ENCODE measurements at places on chromosomes 7 and 10.

GRCh38 chr10:97185326-97186058 is at the start of gene SLIT1:
Gene SLIT1 (minus strand): TSS chr10:97185959. CDS start chr10:97185674, 285 bp downstream.
- DNase-seq: no peak

GRCh38 chr10:106086391-106086790 is 1078.1 kb downstream of the SORCS1 start:
- DNase-seq: no peak

DNA sequence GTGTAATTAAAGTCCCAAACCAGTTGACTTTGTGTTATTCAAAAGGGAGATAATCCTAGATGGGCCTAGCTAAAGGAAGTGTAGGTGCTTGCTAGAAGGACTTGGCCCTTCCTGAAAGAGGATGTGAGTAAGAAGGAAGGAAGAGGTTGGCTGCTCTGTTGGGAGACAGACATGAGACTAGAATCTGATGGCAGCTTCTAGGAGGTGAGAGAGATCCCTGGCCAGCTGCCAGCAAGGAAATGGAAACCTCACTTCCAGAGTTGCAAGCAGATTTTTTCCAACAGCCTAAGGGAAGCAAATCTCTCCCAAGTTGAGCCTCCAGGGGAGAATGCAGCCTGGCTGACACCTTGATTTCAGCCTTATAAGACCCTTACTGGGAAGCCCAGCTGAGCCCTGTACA is 368.4 kb upstream of the ZMIZ1 start:
- DNase-seq: no peak

DNA sequence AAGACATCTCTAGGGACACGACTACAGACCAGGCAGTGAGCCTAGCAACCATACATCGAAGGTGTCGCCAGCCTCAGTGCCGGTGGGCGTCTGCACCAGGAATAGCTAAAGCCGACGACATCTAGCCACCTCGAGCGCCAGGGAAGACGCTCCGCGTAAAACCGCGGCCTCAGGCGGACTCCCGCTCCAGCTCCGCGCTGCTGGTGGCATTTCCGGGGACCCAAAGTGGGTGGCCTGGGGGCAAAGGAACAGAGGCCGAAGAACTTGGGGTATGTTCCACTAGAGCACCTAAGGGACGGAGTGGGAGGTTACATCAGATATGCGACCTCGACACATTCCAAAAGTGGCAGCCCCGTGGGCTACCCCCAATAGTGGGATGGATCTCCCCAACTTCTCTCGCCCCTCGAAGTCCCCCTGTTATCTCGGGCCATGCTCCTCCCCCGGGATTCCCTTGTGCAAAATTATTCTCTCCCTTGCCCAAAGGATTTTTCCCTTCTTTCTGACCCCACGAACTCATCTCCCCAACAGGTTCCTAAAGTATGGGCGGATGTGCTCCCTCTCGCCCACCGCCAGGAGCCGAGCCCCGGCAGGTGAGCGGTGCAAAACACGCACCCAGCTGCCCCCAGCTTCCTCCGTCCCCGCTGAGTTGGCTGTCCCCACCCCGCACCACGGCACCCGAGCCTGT is 1.2 kb downstream of the KCNMA1 start:
- no peak for DNase-seq

DNA sequence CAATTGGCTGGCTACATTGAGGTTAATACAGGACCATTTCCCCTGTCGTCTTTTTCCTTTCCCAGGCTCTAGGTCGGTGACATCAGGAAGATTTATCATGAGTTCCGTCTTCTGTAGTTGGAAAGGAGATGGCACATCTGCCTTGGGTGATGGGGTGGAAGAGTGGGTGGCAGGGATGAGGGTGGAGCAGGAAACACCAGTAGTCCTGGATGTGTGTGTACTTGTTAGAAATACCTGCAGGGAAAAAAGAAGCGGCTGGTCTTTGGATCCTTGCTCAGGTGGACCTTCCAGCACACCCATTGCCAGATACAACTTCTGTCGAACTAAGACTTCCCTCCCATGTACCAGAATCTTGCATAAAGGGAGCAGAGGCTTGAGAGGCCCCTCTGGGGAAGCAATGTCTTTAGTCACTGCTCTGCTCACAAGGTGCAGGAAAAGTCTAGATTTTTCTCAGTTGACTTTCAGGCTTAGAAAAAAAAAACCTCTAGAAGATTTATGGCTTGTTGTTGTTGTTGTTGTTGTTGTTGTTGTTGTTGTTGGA is 516.8 kb upstream of the GALNT17 start:
- no peak for DNase-seq

GRCh38 chr10:112382515-112383235 is 8.8 kb downstream of the ACSL5 start:
- DNase-seq: no peak

DNA sequence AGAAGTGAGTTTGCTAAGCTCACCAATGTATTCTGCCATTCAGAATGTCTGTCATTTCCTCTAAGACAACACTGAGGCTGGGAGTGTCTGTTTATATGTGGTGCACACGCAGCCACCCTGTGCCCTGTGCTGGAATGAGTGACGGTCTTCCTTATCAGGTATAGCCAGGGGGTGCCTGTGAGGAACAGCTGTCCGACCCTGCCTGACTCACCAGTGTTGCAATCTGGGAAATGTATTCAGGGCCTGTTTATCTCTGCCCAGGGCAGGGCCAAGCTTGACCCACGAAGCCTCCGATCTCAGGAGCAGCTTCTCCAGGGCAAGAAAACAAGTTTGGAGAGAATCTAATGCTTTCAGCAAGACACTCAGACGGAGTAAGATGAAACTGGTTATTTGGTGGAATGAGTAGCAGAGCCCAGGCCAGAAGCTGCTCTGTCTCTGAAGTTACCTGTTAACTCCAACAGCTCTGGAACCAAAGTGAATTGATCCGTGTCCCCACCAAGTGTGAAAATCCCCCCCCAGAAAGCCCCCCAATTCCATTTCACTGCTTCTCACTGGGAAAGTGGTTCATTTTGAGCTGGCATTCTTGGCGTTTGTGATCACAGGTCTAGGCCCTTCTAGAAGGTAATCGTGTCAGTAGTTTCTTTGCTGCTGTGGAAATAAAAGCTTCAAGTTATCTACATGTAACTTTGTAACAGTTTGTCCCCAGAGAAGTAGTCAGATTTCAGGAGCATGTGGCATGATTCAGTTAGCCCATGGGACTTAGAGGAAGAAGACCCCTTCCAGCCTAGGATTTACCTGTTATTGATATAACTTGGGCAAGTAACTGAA is 6.1 kb upstream of the UBE2H start:
- peak; percentile 55 for DNase-seq

- DNase-seq: no peak
Observed at GRCh38 chr10:27820637-27821036, 75.0 kb upstream of the MKX start.

DNA sequence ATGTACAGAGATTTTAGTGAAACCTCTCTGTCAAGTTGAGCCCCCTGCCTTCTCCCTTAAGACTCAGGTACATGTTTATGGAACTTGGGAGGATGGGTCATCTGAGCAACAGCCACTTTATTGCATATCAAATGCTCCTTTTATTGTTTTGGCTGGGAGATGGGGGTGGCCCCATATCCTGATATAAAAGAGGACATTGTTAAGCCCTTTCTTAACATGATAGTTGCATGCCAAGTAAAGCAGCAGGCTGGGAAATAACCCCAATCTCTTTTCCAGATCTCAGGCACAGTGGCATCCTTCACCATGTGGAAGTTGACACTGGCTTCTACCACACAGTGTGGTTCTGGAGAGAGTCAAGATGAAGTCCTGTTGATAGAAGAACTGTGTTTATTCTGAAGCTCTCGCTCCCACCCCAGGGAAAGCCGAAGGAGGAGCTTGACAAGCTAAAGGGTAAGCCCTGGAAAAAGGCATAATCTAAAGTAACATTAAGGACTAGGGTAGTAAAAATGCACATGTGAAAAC is 746.7 kb downstream of the SUGCT start:
- DNase-seq: no peak

DNA sequence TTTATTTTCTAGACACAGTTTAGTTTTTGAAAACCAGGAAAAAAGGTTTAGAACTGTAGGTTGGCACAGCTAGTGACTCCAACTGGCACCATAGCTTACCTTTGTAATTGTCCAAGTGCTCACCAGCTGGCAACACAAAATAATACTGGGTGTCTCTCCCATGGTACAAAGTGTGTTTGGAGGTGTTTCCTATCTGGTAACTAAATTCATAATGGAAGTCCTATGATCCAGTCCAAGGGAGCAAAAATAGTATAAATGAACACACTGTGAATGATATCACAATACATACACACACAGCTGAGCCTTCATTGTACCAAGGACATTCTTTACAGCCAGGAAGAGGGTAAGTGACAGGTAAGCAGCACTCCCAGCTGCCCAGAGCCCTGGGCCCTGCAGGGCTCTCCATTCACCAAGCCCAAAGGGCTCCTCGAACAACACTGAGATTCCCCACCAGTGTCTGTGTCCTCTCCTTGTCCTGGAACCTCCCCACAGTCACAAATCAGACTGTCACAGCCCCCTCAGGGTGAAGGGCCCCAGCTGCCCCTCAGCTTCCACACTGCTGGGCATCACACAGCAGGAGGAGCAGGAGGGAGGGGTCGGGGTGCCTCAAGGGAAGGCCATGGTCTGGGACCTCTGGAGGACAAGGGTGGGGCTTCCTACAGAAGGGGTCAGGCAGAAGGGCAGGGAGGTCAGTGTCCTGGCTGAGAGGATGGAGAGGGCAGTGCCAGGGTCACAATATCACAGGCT is 72.1 kb downstream of the PKD1L1 start:
- DNase-seq: no peak

GRCh38 chr7:22842383-22842941 is 19.8 kb upstream of the TOMM7 start:
- no peak for DNase-seq

GRCh38 chr10:29028486-29028885 is 260.4 kb upstream of the LYZL1 start:
- no peak for DNase-seq

- DNase-seq: peak; percentile 22
Observed at GRCh38 chr7:87878208-87878735, 2.0 kb downstream of the DBF4 start.

DNA sequence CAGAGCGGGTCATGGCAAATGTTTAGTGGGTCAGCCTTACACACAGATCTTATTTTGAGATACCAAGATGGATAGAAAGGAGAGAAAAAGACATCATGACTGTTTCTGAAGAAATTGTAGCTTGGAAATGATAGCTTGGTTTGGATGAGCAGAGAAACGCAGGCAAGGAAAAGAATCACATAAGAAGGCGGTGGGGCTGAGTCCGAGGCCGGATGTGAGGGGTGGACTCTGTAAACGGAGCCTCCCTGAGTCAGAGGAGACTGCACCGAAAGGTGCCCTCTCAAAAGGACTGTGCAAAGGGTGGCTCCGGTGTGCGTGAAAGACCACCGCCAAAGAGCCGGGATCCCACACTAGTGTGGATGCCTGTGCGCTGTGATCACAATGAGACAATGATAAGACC is 53.7 kb downstream of the ADARB2 start:
- DNase-seq: no peak

- DNase-seq: no peak
Observed at GRCh38 chr10:23608926-23609325, 170.1 kb downstream of the OTUD1 start.

GRCh38 chr10:35781643-35782035 is 139.5 kb upstream of the FZD8 start:
- no peak for DNase-seq

DNA sequence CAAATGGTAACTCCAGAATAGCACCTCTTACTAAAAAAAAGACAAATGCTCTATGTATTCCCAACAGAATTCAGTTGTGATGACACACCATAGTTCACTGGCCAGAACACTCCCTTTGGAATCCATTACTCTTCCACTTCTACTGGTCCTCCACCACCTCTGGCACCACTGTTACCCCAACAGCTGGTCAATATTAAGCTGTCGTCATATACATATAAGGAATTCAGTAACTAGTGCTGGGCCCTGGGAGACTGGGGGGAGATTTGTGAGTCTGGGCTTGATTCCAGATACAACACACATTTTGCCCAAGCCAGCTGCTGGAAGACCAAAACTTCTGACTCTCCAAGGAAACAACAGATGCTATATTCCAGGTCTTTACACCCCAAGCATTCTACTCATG is 26.0 kb upstream of the ITGA8 start:
- DNase-seq: peak; percentile 89

- DNase-seq: no peak
Observed at GRCh38 chr7:13724977-13725566, 264.4 kb downstream of the ETV1 start.

DNA sequence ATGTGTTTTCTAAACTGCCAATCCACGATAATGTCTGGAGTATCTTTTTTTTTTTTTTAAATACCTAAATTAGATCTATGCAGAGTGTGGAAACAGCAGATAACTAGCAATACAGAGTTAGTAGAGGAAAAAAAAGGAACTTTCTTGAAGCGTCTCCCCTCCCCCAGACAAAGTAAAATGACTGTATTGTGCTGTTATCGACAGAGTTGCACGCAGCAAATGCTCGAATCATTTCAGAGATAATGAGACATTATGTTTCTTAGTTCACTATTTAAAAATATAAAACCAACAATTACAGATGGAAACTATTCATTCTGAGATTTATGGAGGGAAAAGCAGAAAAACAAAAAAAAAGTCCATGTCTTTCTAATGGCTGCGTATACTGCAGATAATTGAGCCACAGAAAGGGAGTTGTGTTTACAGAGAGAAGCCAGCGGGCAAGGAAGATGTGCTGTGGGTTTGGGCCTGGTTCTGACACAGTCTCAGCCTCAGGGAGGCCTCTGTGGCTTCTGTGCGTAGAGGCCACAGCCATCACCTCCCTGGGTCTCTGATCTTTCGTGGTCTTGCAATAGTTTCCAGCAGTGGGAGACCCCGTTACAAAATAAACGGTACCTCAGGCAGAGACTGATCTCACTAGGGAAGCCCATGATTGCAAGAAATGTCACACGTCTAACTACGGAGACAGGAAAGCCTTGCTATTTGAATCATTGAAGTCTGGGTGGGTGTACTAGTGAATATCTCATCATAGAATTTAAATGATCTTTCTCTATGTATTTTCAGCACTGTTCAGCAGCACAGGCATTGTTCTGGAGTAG is 19.1 kb upstream of the KLF6 start:
- DNase-seq: no peak

- DNase-seq: peak; percentile 28
Observed at GRCh38 chr7:1193593-1194424, 33.8 kb upstream of the ZFAND2A start.

GRCh38 chr7:79723833-79724618 is 270.6 kb upstream of the MAGI2 start:
- no peak for DNase-seq

DNA sequence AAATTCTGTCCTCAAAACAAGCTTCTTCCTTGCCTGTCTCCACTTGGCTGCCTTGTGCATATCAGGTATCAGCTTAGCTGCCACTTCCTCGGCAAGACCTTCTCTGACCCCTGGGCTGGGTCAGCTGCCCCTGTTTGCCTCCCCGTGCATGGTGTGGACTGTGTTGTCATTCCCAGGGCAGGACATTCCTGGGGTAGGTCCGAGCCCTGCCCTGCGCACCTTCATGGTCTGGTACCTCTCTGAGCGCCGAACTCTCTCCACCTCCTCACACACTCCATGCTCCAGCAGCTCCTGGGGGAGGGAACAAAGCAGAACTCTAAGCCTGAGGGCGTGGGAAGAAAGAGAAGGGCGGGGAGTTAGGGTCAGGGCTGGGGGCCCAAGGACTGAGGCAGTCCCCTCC is 3.8 kb downstream of the POLM start:
- DNase-seq: no peak
